Natural killer cell treated with Interleukin-12 subunit alpha and Interleukin-12 subunit beta and Interleukin-15 and Interleukin-18, amount 100 ng/mL, for 72 hours (primary cell): ENCODE measurements at places on chromosomes 13 and 19.

DNA sequence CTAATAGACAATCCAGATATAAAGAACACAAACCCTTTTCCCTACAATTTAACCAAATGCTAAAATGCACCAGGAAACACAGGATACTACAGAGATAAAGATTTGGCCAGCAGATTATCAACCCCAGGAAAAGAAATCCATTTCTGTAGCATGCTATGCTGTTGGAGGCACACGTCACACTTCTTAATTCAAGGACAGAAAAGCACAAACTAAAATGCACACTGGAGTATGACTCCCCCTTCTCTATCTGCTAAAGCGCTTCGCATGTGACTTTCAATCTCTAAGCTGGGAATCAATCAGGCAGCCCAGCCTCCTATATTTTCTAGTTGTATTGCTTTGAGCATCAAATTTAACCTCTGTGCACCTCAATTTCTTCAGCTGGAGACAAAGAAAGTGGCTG is 22.2 kb downstream of the ABCC4 start:
- H3K27me3 ChIP-seq: no peaks in the 10 kb centered on the region
- DNase-seq: no peak
- no peaks in the 10 kb centered on the region for H3K36me3 ChIP-seq

DNA sequence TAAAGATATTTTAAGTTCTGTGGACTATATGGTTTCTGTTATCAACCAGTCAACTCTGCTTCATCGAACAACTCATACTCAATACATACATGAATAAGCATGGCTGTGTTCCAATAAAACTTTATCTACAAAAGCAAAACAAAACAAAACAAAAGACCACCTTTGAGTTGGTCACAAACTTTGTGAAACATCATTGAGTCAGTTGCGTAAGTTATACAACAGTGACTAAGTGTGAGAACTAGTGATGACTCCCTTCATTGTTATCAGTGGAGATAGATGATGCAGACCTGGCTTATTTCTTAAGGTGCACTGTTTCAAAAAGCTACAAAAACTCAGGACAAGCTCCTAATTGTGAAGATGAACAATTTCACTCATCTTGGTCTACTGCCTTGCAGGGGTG is 14.5 kb upstream of the KLK4 start:
- H3K36me3 ChIP-seq: no peaks in the 10 kb centered on the region
- no peak overlapping the region for H3K4me3 ChIP-seq
- no peak overlapping the region for H3K27ac ChIP-seq

- DNase-seq: no peak
- H3K4me3 ChIP-seq: no peak overlapping the region
- no peaks in the 10 kb centered on the region for H3K36me3 ChIP-seq
- no peak overlapping the region for H3K27ac ChIP-seq
- no peaks in the 10 kb centered on the region for H3K4me1 ChIP-seq
These were observed 780 bp upstream of the GTF2F2 start for GRCh38 chr13:45119469-45119990.

GRCh38 chr19:20879501-20879900 is 43.5 kb upstream of the ZNF85 start:
- no peak for DNase-seq
- H3K27ac ChIP-seq: no peak overlapping the region
- no peak overlapping the region for H3K4me3 ChIP-seq
- H3K27me3 ChIP-seq: no peaks in the 10 kb centered on the region
- H3K36me3 ChIP-seq: peaks cover 98% of the 10 kb centered on the region
- H3K4me1 ChIP-seq: peaks cover under 1% of the 10 kb centered on the region

- DNase-seq: peak; percentile 85
- no peaks in the 10 kb centered on the region for H3K36me3 ChIP-seq
- H3K27me3 ChIP-seq: no peaks in the 10 kb centered on the region
- peaks cover 44% of the 10 kb centered on the region for H3K4me1 ChIP-seq
- H3K27ac ChIP-seq: peak overlapping the region; percentile 99
- peak overlapping the region; percentile 90 for H3K4me3 ChIP-seq
These were observed 750 bp upstream of the GPR108 start for GRCh38 chr19:6737873-6738786.

DNA sequence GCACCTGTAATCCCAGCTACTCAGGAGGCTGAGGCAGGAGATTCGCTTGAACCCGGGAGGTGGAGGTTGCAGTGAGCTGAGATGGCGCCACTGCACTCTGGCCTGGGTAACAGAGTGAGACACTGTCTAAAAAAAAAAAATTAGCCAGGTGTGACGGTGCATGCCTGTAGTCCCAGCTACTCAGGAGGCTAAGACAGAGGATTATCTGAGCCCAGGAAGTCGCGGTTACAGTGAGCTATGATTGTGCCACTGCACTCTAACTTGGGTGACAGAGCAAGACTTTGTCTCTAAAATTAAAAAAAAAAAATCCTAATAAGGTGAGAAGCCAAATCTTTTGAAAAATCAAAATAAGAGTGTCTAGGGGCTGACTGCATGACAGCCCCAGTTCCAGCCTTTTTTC is 9.7 kb upstream of the CEBPA start:
- no peak overlapping the region for H3K4me3 ChIP-seq
- DNase-seq: no peak
- H3K27ac ChIP-seq: no peak overlapping the region

- H3K27ac ChIP-seq: no peak overlapping the region
- DNase-seq: no peak
- no peak overlapping the region for H3K4me3 ChIP-seq
- peaks cover 9% of the 10 kb centered on the region for H3K4me1 ChIP-seq
- H3K27me3 ChIP-seq: no peaks in the 10 kb centered on the region
- H3K36me3 ChIP-seq: no peaks in the 10 kb centered on the region
These were observed 3.8 kb downstream of the MVB12A start for GRCh38 chr19:17423429-17424208.

DNA sequence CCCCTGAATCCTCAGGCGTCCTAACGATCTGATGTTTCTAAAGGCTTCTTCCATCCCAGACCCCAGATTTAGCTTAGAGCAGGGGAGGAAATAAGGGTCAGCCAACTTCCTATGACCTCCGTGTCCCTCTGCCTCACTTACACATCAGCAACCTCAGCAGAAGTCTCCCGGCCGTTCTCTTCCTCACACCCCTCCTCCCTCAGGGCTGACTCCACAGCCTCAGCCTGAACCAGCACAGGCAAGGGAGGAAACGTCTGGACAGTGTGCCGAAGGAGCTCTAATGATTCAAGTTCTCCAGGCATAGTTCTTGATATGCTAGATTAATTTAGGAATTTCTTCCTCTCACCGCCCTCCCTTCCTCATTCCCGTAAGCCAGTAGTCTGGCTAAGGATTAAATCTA is 121.4 kb downstream of the NUFIP1 start:
- DNase-seq: no peak
- no peaks in the 10 kb centered on the region for H3K36me3 ChIP-seq
- no peaks in the 10 kb centered on the region for H3K4me1 ChIP-seq
- H3K4me3 ChIP-seq: no peak overlapping the region
- peaks cover 7% of the 10 kb centered on the region for H3K27me3 ChIP-seq
- no peak overlapping the region for H3K27ac ChIP-seq
